Body of pancreas (tissue), 4 donors: ENCODE measurements at places on chromosomes 1 and 21. TPM values are rescaled to one million over a fixed set of nuclear protein-coding genes. Genes with fewer than 3 reads are reported as not detected.
A peak's percentile ranks its signal among the peaks of the same experiment; 100 is the strongest.

The PADI2 gene
- 3.0 TPM for total RNA-seq

The HMGCS2 gene
- 6.0 TPM for total RNA-seq

The PRR9 gene
- not detected for total RNA-seq

The CELA3A gene
- total RNA-seq, result 51,622 TPM

The UTS2 gene
- not detected for total RNA-seq

The ANKRD45 gene
- 0.26 TPM for total RNA-seq

The TRIM46 gene
- not detected for total RNA-seq

The RIPPLY3 gene
- not detected for total RNA-seq

The CFHR3 gene
- not detected for total RNA-seq

The FMO4 gene
- total RNA-seq, result 0.99 TPM

The SAMD11 gene
- 2.1 TPM for total RNA-seq

The C1QTNF12 gene
- total RNA-seq, result not detected

The MCOLN2 gene
- total RNA-seq, result not detected

The AMPD1 gene
- total RNA-seq, result not detected

DNA sequence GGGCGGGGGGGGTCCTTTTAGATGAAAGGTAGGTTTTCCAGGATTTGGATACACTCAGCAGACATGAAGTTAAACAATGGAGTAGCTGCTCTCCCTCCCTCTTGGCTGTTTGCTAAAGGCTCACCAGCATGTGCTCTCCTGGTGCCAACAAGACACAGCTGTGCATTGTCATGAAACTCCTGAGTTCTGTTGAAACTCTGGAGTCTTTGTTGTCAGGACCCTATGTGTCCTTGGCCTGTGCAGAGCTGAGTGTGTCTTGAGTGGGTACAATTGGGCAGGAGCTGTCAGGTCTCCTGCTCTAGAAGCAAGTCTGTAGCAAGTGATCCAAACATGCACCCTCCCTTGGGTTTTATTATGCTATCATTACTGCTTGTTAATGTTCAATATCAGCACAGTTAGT, 12.7 kb downstream of the TBX19 start:
- DNase-seq, result peak; percentile 34

- DNase-seq, result no peak
Observed at GRCh38 chr1:3756394-3756793, 4.1 kb downstream of the CCDC27 start.

GRCh38 chr1:226738421-226738994, 574 bp downstream of the ITPKB start:
- DNase-seq, result peak; percentile 46

GRCh38 chr1:220873868-220874655, 5.2 kb upstream of the HLX start:
- peak; percentile 55 for DNase-seq

GRCh38 chr1:9842781-9843575, 19.2 kb upstream of the CLSTN1 start:
- DNase-seq, result peak; percentile 70

DNA sequence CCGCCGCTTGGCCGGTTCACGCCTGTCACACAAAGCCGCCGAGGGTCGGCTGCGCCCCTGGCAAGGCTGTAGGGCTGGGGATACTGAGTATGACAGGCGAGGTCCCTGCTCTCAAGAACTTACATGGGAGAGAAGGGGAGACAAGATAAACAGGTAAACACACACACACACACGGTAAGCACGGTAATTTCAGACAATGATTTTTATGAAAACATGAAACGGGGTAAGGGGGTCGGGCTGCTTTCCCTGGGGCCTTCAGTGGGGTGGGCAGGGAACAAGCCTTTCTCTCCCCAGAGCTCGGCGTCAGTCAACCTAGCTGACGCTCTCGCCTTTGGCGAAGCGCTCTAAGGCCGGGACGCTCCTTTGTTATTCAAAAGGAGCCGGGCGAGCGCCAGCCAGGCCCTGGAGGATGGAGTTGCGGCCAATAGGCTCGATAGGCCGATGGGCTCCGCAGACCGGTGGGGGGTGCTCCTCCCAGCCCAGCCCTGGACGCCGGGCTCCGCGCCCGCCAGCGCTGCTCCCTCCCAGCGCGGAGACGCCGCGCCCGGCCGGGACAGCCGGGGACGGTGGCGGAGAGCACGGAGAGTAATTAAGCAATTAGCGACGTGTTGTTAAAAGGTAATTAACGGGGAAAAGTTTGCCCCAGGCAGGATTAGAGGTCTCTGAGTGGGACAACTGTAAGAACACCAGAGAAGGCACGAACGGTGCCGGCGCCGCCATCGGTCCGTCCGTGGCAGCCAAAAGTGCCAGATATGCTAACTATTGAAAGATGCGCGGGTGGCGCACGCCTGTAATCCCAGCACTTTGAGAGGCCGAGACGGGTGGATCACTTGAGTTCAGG, 950 bp upstream of the INKA2 start:
- peak; percentile 55 for DNase-seq

DNA sequence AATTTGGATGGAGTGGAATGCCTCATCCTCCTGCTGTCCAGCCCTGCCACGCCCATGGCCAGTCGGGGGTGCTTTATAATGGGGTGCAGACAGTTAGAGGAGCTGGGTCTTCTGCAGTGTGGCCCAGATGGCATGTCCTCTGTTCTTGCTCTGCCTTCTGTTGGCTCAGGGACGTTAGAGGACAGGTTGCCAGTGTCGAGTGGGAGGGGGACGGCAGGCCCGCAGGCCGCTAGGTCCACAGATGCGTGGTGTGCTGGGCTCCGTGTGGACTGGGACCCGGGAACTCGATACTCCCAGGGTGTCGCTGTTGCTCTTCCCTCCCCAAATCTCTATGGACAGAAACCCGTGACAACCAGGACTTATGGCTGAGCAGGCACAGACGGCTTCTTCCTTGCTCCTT, 33.3 kb downstream of the SIM2 start:
- DNase-seq, result no peak

GRCh38 chr1:4634156-4634792, 20.1 kb upstream of the AJAP1 start:
- DNase-seq, result no peak

- no peak for DNase-seq
Observed at GRCh38 chr21:42125571-42126544, 54.7 kb downstream of the UMODL1 start.

- DNase-seq, result no peak
Observed at GRCh38 chr1:112317611-112318062, 78.4 kb upstream of the CTTNBP2NL start.

GRCh38 chr1:160437432-160438316, 37.3 kb downstream of the VANGL2 start:
- no peak for DNase-seq

DNA sequence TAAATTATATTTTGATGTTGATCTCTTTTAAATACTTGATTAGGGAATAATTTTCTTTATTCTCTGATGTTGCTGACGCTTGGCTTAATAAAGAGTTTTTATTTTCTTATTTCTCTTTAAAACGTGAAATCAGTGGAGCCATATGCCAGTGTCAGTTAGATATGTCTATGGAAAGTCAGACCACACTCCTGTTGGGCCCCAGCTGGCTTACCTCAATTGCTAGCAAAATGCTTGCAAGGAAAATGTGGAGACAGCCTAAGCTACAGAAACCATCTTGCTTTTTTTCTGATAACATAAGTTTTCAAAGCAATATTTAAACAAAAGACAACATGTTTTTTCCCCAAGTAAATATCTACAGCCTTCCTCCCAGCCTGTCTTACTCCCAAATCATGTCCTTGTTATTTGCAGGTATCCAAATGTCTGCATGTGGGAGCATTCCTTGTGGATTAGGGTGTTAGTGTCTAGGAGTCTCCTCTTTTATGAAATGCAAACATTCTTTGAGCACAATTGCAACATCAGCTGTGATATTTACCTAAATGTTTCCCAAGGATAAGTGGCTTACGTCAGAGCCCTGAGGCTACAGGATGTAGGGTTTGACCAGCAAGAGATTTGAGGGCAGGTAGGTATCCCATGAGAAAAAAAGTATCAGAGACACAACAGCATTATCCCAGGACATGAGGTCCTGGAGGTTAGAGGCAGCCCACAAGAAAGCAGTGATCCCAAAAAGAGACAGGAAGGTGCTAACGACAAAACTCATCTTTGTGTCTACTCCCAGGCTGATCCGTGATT, 117.2 kb upstream of the KCNJ15 start:
- no peak for DNase-seq

- no peak for DNase-seq
Observed at GRCh38 chr21:35386491-35387079, 337.5 kb upstream of the RUNX1 start.

DNA sequence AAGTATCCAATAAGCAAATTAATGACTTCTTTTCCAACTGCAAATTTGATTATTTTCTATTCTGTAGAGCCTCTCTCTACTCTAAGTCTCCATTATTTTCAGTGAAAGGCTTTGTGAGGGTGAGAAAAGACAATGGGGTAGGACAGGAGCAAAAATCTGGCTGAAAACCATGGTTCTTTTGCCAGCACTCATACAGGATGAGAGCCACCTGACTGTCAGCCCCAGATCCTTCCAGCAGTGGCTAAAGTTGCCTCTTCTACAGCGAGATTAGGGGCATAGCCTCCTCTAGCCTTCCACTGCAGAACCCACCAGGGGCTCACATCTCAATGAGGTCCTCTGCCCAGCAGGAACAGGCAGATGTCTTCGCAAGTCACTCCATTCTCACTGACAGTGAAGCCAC, 23.7 kb downstream of the NMNAT2 start:
- DNase-seq, result no peak

DNA sequence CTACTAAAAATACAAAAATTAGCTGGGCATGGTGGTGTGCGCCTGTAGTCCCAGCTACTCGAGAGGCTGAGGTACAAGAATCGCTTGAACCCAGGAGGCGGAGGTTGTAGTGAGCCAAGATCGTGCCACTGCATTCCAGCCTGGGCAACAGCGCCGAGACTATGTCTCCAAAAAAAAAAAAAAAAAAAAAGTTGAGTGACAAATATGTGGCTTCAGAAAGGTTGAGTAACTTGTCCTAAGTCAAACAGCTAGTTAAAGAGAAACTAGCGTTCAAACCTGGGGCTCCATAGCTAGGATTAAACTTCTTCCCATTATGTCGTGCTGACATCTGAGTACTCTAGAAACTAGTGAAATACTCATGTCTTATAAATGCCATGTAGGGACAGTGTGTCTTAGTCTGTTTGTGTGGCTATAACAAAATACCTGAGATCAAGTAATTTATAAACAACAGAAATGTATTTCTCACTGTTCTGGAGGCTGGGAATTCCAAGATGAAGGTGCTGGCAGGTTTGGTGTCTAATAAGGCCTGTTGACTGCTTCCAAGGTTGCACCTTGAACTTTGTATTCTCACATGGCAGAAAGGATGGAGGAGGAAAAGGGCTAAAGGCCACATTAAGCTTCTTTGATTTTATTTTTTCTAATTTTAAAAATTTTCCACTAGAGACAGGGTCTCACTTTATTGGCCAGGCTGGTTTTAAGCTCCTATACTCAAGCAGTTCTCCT, 12.0 kb downstream of the AK4 start:
- DNase-seq, result no peak
